ENCODE measurements at places on chromosomes 5 and 9.
A peak's percentile ranks its signal among the peaks of the same experiment; 100 is the strongest.

DNA sequence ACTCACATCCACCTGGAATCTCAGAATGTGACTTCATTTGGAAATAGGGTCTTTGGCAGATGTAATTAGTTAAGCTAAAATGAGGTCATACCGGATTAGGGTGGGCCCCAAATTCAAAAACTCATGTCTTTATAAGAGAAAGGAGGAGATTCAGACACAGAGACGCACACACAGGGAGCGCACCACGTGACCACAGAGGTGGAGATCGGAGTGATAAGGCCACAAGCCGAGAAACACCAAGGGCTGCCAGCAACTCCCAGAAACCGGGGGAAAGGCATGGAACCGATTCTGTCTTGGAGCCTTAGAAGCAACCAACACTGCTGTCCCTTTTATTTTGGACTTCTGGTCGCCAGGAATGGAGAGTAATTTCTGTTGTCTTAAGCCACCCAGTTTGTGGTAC is 31.8 kb upstream of the LMX1B start:
- no peak for ATAC-seq

DNA sequence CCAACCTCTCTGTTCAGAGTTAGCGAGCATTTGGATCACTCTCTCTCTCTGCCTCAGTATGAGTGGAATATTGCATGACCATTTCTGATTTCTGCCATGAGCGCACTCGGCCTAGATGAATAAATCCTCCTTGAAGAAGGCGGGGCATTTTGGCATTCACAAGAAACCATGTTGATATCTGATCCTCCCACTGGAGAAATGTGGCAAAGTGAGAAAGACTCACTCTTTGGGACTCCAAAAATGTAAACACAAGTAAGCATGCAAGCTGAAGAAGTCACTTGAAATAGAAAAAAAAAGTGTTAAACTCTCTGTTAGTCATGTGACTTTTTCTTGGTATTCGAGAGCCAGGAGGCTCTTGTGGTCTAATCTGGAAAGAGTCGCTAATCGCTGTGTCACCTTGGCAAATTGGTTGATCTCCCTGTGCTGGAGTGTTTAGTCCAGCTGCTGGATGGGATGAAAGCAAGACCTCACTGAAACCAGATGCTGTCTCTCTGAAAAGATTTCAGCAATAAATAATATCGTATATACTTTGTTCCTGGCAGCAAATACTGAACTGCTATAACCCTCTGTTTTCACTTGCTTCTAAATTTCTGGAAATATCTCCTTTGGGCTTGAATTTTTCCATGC is 95.5 kb downstream of the GHR start:
- ATAC-seq, result no peak

DNA sequence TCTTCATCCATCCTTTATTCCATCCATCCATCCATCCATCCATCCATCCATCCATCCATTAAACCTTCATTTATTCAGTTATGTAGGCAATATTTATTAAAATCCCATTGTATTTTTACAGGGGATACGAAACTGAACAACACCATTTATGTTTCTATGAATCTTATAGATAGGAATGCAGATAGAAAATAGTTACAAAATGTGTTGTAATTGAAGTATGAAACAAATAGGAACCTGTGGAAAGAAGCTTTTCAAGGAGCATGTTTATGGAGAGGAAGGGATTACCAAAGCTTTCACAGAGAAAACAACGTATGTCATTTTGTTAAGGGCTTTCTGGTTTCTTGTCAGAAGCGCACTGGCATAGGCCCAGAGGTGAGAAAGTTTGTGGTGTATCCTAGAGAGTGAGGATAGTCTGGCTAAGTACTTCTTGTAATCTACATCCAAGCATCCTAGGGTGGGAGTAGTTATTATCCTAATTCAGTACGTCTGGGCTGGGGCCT is 184.0 kb downstream of the CNTLN start:
- no peak for ATAC-seq

DNA sequence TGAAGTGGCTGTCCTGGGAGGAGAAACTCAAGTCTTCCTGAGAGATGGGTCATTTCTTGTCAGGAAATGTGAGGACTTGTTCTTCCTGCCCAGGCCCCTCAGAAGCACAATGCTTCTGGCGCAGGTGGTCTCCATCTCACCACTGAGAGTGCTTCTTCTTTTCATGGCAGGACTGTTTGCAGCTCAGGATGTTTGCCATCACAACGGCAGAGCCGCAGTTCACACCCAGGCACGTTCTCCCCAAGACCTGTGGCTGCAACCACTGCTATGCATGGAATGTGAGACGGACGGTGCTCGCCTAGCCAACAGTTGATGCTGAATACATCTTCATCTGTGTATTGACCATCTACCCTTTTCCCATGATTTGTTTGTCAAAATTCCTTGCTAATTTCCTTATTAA is 216.3 kb downstream of the GADD45G start:
- ATAC-seq, result no peak

- ATAC-seq, result peak; percentile 57
These were observed 38.4 kb downstream of the EGR1 start for GRCh38 chr5:138503487-138504270.

DNA sequence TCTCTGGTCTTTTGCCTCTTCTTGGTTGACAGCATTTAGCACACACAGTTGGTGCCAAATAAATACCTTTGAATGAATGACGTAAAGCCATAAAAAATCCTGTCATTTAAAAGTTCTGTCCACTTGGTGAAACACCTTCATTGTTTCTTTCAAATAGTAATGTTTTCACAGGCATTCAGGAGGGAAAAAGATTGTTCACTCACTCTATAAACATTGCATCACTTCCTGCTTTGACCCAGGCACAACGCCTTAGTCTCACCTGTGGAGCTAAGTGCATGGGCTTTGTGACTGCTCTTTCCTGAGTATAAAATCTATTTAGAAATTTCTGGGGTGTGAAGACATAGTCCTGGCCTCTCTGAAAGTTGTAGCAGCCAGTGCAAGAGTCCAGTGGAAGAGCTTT is 88.9 kb upstream of the CXCL14 start:
- no peak for ATAC-seq

GRCh38 chr5:68961762-68962161 is 132.1 kb upstream of the SLC30A5 start:
- ATAC-seq, result no peak

DNA sequence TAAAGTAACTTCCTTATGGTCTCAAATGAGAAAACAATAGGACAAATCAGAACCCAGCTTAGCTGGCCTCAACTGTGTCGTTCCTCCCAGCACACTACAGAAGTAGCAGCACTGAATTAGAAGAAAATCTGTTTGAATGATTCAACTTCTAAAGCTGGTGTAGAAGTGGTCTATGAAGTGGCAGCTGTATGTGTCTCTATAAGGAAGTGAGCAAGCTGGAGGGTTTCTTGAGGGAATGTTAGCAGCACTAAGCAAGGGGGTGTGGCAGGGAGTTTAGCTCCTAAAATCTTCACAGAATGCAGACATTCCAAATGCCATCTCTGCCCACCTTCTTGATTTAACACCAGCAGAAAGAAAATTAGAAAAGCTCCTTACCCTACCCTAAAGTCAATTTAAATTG is 4.1 kb downstream of the KLF9 start:
- ATAC-seq, result no peak

DNA sequence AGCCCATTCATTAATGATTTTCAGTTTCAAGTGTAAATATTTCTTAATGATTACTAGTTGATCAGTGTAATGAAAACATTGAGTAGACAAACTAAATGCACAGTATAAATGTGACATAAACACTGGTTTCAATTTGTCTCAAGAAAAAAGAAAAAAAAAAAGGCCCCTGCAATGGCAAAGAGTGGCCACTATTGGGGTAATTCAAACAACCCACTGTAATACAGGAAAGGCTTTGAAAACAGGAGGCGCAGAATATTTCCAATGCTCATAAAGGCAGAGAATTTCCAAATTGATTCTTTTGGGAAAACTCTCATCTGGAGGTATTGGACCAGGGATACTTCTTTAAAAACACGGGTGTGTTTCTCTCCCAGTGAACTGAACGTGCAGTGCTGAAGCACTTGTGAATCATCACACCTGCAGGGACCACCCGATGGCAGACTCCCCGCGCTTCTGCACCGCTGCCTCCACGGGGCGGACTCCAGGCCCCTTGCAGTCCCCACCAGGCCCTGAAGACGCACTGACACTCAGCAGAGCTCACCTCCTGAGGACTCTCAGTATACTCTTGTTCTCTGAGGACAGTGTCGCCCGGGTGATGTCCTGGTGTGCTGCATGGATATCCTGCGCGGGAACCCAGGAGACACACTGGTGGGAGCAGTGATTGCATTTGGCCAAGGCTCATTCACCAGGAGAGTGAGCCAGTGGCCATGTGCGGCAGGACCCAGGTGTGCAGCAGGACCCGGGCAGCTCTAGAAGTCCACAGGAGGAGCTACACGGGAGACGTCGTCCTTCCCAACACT is 227.6 kb upstream of the IRX4 start:
- ATAC-seq, result no peak

DNA sequence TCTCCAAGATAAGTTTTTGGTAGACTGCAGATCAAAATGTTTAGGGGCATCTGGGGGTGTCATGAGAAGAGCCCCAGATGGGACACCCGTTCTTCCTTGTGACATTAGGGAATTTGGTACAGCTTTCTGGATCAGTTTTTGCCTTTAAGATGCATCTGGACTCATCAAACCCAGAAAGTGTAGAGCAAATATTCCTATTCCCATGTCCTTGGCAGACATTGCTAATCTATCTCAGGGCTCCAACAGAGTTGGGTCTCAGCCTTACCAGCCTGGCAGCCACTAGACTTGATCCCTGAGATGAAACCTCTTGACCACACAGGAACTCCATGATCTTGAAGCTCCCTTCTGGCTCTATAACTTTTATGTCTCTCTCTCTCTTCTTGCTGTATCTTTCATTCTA is 35.6 kb downstream of the ERGIC1 start:
- no peak for ATAC-seq

DNA sequence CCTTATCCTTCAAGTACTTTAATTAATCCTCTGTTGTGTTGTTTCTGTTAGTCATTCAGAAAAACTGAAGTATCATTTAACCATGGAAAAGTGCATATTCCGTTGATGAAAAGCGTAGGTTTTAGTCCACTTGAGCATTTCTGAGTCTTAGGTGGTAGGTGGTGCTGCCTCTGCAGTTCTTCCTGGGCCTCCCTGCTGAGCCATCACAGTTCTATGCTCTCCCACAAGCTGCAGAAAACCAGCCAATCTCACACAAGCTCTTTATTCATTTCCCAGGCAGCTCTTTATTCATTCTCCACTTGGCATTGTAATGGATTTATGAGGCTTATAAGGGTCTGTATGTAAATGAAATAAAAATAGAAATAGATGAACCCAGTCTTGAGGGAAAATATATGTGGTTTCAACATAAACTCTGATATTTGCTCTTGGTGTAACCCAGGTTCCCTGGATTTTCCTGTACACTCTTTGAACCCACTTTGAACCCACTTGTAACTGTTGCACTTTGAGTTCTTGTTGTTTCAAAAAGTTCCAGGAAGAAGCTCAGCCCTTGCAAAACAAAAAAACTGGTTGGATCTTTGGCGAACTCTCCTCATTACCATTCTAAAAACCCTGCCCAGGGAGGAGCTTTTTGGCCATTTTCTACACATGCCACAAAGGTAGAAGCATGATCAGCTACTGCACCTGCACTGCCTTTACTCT is 56.0 kb downstream of the ZNF510 start:
- no peak for ATAC-seq

- ATAC-seq, result no peak
These were observed 41.0 kb upstream of the SEMA4D start for GRCh38 chr9:89538871-89539270.

DNA sequence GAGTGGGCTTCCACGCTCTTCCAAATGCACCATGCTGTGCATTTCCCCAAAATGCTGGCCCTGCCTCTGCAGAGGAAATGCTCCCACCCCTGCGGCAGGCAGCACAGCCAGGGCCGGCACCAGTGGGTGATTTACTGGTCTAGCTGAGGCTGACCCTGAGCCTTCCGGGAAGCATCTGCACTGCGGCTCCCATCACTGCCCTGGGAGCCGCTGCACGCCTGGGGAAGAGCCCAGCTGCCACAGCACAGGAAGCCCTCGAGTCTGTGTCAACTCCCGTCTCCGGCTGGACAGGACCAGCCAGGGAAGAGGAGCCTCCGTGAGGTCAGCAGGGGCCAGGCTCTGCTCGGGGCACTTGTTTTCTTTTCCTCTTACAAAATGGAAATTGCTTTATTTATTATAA is 25.1 kb upstream of the EEIG1 start:
- no peak for ATAC-seq

GRCh38 chr5:133334796-133335639 is 277.3 kb downstream of the FSTL4 start:
- ATAC-seq, result no peak

DNA sequence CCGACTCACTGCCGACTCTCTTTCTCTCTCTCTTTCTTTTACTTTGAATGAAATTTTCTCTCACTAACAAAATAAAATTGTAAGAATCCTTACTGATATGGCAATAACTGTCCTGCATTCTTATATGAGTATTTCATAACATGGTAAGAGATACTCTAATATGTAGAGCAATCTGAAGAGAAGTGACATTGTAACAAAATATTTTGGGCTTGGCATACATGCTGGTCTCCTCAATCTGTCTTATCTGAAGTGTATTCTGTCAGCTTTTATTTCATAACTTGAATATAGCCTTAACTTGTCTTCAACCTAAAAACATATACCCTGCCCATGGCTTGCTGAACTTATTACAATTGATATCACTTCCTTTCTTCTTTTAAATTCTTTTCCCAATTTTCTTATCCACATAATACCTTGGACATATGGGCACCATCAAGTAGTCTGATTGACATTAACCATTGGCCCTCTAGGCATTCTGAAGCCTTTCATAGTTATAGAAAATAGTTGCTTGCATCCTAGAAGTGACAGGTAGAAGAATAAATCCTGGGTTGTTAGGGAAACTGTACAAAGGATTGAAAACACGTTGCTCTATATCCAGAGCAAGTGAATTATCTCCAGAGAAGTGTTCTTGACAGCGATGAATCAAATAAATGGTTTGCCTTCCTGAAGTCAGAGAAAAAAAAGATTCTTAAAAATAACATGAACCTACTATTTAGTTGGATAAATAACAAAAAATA is 537.6 kb upstream of the TYRP1 start:
- no peak for ATAC-seq

Data from activated CD4-positive, CD25-positive, alpha-beta regulatory T cell treated with anti-CD3 and anti-CD28 coated beads, Interleukin-2, amount 50 U/mL, for 24 hours (primary cell).